Heart left ventricle (tissue), 16 donors: ENCODE measurements at places on chromosomes 16 and 17. TPM values are rescaled to one million over a fixed set of nuclear protein-coding genes. Genes with fewer than 3 reads are reported as not detected.

CCDC200 gene
- not detected for total RNA-seq

SLC5A11 gene
- not detected for total RNA-seq

CDT1 gene
- 1.4 TPM for total RNA-seq

COL1A1 gene
- 72.0 TPM for total RNA-seq

SPEM2 gene
- total RNA-seq, result not detected

ASPA gene
- 1.2 TPM for total RNA-seq
